Neural progenitor cell (in vitro differentiated cells): ENCODE measurements at places on chromosomes 2 and 18.

DNA sequence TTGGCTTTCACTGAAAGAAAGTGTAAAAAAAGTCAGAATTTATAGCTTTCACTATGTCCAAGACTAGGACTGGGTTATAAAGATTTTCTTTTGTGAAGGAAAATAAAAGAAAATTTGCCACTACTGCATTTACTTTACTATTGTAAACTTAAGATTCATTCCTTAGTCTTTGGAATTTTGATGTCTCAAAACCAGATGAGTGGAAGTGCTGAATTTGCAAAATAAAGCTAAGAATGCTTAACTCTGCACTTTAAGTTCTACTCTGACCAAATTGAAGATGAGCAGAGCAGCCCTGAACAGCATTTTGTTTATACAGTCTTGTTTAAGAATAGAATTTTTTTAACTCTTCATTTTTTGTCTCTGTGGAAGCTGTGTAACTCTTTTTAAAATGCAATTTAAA is 102.4 kb downstream of the ICA1L start:
- DNase-seq = no peak

DNA sequence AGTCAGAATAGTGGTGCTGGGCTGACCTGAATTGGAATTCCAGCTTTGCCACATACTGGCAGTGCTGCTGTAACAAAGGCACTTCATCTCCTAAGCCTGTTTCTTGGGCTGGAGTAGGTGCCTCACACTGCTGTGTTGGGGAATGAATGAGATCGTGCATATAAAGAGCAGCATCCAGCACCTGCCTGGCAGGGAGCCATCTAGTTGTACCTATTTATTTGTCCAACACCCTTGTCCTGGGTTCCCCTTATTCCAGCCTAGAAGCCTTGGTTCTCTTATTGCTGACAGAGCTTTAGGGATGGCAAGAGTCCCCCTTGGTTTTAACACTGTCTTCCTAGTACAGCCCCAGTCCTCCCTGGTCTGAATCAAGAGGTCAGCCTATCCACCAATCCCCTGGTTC is 275.3 kb upstream of the RAB12 start:
- peak; percentile 38 for DNase-seq

DNA sequence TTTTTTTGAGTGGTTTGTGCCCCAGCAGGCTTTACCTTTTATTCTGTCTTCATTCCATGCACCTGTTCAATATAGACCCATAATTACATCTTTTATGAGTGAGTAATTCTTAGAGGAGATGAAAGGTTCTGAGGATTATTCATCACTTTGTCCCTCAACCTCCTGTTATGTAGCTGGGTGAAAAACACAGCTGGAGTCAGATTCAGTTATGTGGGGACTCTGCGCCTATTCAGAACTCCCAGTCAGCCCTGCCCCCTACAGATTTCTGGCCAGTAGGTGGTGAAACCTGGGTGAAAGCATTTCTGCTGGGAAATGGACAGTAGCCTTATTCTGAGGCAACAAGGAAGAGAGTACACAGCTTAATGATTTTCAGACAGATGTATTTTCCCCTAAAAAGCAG is 107.8 kb downstream of the MGAT5 start:
- no peak for DNase-seq

DNA sequence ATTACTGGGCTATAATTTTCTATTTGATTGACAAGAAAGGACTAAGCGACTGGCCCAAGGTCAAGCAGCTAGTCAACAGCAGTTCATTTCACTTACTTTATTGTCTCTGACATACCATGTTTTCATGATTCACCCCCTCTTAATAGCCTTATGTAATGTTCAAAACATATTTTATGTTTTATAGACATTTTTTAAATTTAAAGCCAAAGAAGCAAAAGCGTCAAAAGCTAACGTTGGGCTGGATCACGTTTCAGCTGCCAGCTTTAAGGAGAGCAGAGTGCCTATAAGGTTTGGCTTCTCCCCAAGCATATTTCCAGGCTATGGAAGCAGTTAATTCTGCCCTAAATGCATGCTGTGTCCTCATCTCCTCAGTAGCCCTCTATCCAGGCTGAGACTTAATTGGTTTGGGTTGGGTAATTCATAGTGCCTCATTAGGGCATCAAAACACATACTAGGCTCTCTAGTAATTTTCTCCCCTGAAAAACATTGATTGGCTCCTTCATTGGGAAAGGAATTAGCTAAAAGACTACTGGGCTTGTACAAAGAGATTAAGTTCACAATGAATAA is 94.8 kb upstream of the CREB1 start:
- DNase-seq = no peak

DNA sequence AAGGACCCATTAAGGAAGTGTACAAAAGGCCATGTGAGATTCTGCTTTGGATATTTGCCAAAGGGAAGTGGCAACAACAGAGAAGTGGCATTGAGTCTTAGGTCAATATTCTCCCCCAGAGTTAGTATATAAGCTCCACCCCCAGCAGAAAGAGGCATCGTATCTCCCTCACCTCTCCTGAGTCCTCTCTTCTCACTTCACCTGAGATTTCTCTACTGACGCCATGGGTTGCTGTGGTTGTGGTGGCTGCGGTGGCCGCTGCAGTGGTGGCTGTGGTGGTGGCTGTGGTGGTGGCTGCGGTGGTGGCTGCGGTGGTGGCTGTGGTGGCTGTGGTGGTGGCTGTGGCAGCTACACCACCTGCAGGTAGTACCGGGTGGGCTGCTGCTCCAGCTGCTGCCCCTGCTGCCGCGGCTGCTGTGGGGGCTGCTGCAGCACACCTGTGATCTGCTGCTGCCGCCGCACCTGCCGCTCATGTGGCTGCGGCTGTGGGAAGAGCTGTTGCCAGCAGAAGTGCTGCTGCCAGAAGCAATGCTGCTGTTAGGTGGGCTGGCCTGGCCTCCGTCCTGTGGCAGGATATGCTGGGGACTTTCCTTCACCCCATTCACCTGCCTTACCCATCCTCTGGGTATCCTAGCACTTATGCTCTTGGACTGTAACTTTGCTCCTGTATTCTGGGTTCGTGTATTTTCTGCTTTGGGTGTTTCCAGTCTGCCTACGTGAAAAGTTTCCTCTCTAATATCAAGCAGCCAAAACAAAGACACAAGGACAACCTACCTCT is 5.9 kb downstream of the SCYGR3 start:
- DNase-seq = no peak

DNA sequence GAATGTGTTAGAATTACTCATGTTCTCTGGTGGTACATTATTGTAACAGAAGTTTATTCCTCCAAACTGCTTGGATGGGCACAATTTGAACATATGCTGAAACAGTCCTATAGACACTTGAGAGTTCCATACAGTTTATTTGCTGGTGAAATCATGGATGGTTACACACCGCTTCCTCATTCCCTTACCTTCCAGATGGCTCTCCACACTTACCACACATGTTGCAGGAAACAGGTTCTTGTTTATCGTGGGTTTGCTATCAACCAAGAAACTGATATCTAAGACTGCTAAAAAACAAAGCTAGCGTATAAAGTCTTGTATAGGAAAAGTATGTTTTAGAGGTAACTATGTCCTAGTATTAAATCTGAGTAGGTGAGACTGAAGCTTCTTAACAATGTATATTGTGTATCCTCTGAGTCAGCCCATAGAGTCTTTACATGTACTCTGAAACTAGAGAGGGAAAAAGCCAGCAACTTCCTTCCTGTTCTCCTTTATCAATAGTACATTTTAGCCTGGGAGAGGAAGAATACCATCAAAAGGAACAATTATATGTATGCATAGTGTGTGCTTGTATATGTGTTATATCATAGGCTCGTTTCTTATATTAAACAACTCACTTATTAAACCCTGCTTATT is 313.1 kb downstream of the PLCL1 start:
- DNase-seq = no peak

DNA sequence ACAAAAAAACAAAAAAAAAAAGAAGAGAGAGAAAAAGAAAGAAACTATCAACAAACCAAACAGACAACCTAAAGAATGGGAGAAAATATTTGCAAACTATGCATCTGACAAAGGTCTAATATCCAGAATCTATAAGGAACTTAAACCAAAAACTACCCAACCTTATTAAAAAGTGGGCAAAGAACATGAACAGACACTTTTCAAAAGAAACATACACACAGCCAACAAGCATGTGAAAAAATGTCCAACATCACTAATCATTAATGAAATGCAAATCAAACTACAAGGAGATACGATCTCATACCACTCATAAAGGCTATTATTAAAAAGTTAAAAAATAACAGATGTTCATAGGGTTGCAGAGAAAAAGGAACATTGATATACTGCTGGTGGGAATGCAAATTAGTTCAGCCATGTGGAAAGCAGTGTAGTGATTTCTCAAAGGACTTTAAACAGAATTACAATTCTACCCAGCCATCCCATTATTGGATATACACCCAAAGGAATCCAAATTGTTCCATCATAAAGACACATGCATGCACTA is 7.2 kb upstream of the POLE4 start:
- DNase-seq = no peak

GRCh38 chr2:160367887-160368286 is 125.7 kb downstream of the RBMS1 start:
- no peak for DNase-seq

- DNase-seq = no peak
Measured at GRCh38 chr2:441258-442022, 153.5 kb upstream of the ALKAL2 start.

DNA sequence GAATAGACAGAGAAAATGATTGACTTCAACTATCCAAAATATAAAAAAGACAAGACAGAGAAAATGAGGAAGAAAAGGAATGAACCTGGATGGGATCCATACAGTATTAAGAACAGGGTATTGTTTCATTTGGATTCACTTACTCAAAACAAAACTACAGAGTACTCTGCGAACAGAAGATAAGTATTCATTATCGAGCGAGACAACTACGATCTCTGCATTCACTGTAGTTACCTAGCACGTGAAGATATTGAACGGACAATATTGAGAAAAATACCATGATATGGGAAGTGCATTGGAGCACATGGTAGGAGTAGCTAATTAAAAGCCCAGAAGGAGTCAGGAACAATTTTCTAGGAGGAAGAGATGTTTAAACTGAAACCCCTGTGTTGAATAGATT is 1.0 kb upstream of the ORC2 start:
- no peak for DNase-seq

GRCh38 chr2:174046172-174046571 is 81.0 kb upstream of the SP3 start:
- DNase-seq = no peak

- DNase-seq = no peak
Measured at GRCh38 chr2:25301453-25302352, 40.0 kb downstream of the DNMT3A start.

GRCh38 chr18:48140731-48141130 is 210.3 kb upstream of the SMAD2 start:
- DNase-seq = no peak

- DNase-seq = no peak
Measured at GRCh38 chr2:15006667-15007066, 374.1 kb downstream of the LRATD1 start.

GRCh38 chr2:107006836-107007235 is 120.9 kb upstream of the ST6GAL2 start:
- no peak for DNase-seq

GRCh38 chr18:12068950-12069320 is 24.7 kb upstream of the ANKRD62 start:
- no peak for DNase-seq

- no peak for DNase-seq
Measured at GRCh38 chr2:37664231-37664643, 7.2 kb downstream of the CDC42EP3 start.

GRCh38 chr2:222311978-222312738 is 13.4 kb upstream of the PAX3 start:
- DNase-seq = peak; percentile 65

- no peak for DNase-seq
Measured at GRCh38 chr2:232038881-232039485, 77.5 kb downstream of the DIS3L2 start.

GRCh38 chr2:168797286-168797655 is 5.2 kb upstream of the NOSTRIN start:
- DNase-seq = no peak

- no peak for DNase-seq
Measured at GRCh38 chr2:187748958-187749357, 194.7 kb upstream of the TFPI start.

DNA sequence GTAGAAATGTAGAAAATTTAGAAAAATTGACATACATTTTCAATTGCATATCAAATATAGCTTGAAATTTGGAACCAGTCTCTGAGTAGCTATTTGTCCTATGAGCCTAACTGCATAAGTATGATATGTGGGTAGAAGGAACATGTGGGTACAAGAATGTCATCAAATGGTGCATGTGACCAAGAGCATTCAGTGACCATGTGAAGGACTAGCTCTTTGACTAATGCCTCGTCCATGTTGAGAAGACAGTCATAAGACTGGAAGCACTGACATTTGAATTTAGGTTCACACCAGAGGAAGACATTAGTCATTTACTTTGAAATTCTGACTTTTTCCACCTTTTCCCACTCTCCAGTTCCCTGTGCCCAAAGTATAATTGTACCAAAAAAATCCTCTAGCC is 12.6 kb downstream of the MRPL44 start:
- no peak for DNase-seq

GRCh38 chr2:230589025-230589424 is 123.6 kb upstream of the CAB39 start:
- DNase-seq = no peak

GRCh38 chr2:1854729-1855547 is 110.6 kb upstream of the PXDN start:
- peak; percentile 94 for DNase-seq

- no peak for DNase-seq
Measured at GRCh38 chr18:70041459-70042050, 93.9 kb upstream of the CD226 start.

DNA sequence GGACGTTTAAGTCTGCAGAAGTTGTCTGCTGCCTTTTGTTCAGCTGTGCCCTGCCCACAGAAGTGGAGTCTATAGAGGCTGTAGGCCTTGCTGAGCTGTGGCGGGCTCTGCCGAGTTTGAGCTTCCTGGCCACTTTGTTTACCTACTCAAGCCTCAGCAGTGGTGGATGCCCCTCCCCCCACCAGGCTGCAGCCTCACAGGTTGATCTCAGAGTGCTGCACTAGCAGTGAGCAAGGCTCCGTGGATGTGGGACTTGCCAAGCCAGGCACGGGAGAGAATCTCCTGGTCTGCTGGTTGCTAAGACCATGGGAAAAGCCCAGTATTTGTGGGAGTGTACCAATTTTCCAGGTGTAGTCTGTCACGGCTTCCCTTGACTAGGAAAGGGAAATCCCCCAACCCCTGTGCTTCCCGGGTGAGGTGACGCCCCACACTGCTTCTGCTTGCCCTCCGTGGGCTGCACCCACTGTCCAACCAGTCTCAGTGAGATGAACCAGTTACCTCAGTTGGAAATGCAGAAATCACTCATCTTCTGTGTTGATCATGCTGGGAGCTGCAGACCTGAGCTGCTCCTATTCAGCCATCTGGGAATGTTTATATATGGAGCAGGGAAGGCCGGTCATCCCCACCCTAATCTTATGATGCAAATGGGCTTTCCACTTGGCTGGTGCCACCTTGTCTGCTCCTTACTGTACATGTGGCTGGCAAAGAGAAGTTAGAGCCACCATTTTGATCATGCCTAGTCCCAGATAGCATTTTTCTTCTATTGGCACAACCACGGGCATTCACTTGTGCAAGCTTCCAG is 156.9 kb upstream of the ITGA6 start:
- DNase-seq = peak; percentile 52

GRCh38 chr2:75790814-75791467 is 80.2 kb upstream of the GCFC2 start:
- DNase-seq = no peak
